ENCODE measurements at places on chromosomes 3 and 15.
A peak's percentile ranks its signal among the peaks of the same experiment; 100 is the strongest.

GRCh38 chr3:187994221-187995042 lies 159.5 kb upstream of the LPP start:
- H3K4me1 ChIP-seq = peaks cover 3% of the 10 kb centered on the region
- no peaks in the 10 kb centered on the region for H3K36me3 ChIP-seq
- H3K4me3 ChIP-seq = no peak overlapping the region

DNA sequence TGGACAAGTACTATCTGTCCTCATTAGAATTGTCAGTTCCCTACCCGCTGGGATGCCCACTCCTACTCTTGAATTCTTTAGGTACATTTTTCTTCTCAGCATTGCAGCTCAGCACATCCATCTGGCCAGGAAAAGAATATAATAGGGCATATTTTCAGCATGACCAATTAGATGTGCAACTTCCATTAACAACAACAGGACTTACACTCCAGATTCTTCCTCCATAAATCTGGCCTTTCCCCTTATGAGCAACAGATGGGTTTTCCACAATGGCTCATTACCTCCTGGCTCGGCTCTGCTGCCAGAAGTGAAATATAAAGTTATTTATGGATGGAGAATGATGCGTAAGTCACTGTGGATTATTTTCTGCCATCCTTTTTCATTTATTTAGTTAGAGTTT lies 443.8 kb upstream of the TGFBR2 start:
- H3K4me1 ChIP-seq = peaks cover 13% of the 10 kb centered on the region
- no peak overlapping the region for H3K27ac ChIP-seq
- H3K4me3 ChIP-seq = no peak overlapping the region
- no peaks in the 10 kb centered on the region for H3K27me3 ChIP-seq

DNA sequence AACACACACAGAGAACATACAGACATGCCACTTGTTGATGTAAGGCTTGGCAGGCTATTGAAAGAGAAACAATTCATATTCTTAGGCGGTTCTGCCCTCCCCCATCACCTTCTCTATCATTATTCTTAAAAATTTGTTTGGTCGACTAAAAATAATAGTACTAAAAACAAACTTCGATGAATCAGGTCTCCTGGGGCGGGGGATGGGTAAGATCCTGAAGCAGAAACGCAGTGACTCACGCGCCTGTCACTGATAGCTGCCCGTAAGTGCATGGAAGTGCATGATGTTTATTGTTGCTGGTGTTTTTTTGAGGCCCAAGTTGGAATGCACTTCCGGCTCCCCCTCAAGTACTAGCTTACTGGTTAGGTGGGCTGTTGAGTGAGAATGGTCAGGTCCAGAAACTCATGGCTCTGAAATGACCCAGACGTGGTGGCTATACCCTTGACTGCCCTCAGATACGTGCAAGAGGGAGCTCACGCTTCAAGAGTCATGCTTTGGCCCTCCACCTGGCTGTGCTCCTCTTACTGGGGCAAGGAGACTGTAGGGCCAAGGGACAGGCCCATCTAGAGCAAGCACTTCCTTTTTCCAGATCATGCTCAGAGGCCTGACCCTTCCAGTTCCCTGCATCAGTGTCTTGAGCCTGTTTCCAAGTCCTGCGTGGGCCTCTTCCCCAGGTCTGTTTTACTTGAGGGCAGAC lies 10.9 kb downstream of the SMAD3 start:
- no peaks in the 10 kb centered on the region for H3K27me3 ChIP-seq
- peaks cover 76% of the 10 kb centered on the region for H3K4me1 ChIP-seq

GRCh38 chr3:59334585-59334984 lies 284.8 kb upstream of the CFAP20DC start:
- H3K27ac ChIP-seq = no peak overlapping the region
- no peaks in the 10 kb centered on the region for H3K27me3 ChIP-seq
- no peaks in the 10 kb centered on the region for H3K36me3 ChIP-seq
- H3K4me3 ChIP-seq = no peak overlapping the region
- H3K4me1 ChIP-seq = no peaks in the 10 kb centered on the region

GRCh38 chr3:42698216-42698910 lies 4.2 kb downstream of the HHATL start:
- DNase-seq = no peak
- H3K27ac ChIP-seq = no peak overlapping the region
- H3K27me3 ChIP-seq = no peaks in the 10 kb centered on the region
- peaks cover 11% of the 10 kb centered on the region for H3K36me3 ChIP-seq
- no peaks in the 10 kb centered on the region for H3K4me1 ChIP-seq

DNA sequence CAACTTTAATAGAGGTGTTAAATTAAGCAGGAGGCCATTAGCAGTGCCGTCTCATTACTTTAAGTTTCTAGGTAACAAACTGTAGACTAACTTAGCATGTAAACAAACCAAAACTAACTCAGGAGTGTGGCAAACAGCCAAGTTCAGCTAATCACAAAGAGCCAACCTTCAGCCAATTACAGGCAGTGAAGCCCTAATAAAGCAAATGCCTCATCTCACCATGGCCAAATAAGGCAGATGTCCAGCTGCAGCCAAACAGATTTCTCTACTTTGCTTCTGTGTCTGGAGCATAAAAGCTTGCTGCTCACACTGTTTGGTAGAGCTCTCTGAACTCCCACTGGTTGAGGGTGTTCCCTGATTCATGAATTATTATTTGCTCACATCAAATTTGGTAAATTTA lies 835.4 kb upstream of the GBE1 start:
- H3K27me3 ChIP-seq = no peaks in the 10 kb centered on the region
- H3K4me3 ChIP-seq = no peak overlapping the region
- no peaks in the 10 kb centered on the region for H3K36me3 ChIP-seq
- H3K27ac ChIP-seq = no peak overlapping the region

GRCh38 chr15:93072011-93072410 lies 17.0 kb downstream of the RGMA start:
- H3K27me3 ChIP-seq = no peaks in the 10 kb centered on the region
- H3K4me3 ChIP-seq = peak overlapping the region; percentile 61
- H3K27ac ChIP-seq = peak overlapping the region; percentile 87
- no peaks in the 10 kb centered on the region for H3K36me3 ChIP-seq
- no peak for DNase-seq

- H3K4me3 ChIP-seq = no peak overlapping the region
- H3K4me1 ChIP-seq = no peaks in the 10 kb centered on the region
- no peak for DNase-seq
- H3K36me3 ChIP-seq = no peaks in the 10 kb centered on the region
- H3K27ac ChIP-seq = no peak overlapping the region
- H3K27me3 ChIP-seq = no peaks in the 10 kb centered on the region
Measured at GRCh38 chr15:56821721-56822425, 88.6 kb upstream of the ZNF280D start.

DNA sequence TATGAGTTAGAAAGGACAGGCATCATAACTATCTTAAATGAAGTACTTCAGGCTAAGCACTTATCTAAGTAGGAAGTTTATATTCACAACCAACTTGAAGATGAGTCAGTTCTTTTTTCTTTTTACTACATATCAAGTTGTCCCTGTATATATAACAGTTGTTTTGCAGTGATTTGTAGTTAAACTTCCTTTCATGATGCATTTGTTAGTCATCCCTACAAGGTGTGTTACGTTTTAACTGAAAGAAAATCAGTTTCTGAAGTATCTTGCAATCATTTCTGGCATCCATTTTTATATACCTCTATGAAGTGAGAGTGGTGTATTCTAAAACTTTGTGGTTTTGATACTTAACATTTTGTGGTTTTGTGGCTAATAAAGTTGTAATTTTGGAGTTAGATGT lies 46.1 kb downstream of the ZFAND6 start:
- H3K27me3 ChIP-seq = no peaks in the 10 kb centered on the region
- no peak for DNase-seq
- no peak overlapping the region for H3K4me3 ChIP-seq
- H3K36me3 ChIP-seq = peaks cover 5% of the 10 kb centered on the region

DNA sequence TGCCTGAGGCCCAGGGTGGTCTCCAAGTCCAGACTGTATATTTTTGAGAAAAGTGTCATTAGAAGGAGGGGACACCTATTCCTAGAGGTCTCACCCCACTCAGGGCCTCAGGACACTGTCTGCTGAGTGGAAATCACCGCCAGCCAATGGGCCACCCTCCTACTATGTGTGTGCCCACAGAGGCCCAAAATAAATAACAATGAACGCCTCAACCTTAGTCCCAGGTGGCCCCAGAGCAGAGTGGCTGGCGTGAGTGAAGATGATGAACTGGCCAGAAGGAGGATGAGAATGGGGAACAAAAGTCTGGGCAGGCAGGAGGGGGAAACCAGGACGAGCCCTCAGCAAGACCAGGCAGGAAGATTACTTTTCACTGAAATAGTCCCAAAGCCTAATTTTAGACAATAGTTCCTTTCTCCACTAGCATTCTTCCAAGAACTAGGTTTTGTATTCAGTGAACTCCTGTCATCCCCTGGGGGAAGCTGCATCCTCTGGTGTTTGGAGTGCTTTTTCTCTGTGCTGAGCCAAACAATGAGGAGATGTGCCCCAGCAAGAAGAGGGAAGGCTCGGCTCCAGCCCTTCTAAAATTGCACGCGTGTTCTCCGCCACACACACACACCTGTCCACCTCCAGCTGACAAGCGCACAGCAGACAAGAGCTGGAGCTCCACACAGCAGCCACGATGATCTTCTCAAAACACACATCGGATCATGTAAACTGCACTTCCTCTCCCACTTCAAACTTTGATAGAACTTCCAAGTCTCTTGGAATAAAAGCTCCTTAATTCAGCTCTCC lies 72.2 kb downstream of the ADCY5 start:
- H3K27ac ChIP-seq = peak overlapping the region; percentile 90
- H3K36me3 ChIP-seq = no peaks in the 10 kb centered on the region
- no peak overlapping the region for H3K4me3 ChIP-seq
- peaks cover 65% of the 10 kb centered on the region for H3K4me1 ChIP-seq
- DNase-seq = no peak

DNA sequence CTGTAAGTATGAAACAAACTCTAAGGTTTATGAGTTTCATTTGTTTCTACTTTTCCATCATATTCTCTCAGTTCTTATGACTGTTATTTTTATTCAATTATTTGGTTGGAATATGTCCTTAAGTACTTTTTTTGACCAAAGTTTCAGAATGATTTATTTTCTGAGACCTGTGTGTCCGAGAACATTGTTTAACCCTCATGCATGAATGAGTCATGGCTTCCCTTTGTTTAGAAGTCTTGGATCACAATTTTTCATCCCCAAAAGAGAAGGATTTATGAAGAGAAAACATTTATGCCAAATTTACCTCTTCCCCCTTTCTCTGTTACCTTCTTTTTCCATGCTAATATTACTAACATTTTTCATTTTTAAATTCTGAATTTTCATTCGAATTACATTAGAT lies 518.0 kb upstream of the NR2F2 start:
- no peak for DNase-seq
- H3K27ac ChIP-seq = no peak overlapping the region
- no peaks in the 10 kb centered on the region for H3K36me3 ChIP-seq
- H3K4me3 ChIP-seq = no peak overlapping the region
- H3K4me1 ChIP-seq = no peaks in the 10 kb centered on the region

Data from heart left ventricle (tissue), 16 donors.